Inflammatory macrophage (primary cell): ENCODE measurements at places on chromosomes 16 and 17.
A peak's percentile ranks its signal among the peaks of the same experiment; 100 is the strongest.

DNA sequence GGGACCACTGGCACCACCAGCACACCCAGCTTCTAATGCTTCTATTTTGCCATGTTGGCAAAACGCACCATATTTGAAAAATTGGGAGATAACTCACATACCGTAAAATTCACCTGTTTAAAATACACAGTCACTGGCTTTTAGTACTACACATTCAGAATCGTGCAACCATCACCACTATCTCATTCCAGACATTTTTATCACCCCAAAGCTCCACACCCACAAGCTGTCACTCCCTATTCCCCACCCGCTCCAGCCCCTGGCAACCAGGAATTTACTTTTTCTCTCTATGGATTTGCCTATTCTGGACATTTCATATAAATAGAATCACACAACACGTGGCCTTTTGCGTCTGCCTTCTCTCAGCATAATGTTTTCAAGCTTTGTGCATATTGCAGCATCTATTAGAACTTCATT lies 25.0 kb downstream of the PPL start:
- DNase-seq: no peak

DNA sequence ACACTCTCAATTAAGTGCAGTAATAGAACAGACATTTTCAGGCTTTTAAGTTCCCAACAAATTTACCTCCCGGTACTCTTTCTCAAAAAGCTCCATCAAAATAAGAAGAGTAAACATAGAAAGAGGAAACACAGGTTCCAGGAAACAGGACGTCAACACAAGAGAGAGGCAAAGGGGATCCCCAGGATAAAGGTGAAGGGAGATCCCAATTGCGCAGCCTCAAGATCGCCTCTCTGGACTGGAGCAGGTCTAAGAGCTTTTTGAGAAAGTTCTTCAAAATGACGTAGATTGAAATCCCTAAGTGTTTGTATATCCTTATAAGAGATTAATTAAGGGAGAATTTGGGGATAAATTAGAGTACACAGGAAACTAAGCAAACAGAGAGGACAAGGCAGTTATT lies 3.9 kb upstream of the FXR2 start:
- DNase-seq: no peak

DNA sequence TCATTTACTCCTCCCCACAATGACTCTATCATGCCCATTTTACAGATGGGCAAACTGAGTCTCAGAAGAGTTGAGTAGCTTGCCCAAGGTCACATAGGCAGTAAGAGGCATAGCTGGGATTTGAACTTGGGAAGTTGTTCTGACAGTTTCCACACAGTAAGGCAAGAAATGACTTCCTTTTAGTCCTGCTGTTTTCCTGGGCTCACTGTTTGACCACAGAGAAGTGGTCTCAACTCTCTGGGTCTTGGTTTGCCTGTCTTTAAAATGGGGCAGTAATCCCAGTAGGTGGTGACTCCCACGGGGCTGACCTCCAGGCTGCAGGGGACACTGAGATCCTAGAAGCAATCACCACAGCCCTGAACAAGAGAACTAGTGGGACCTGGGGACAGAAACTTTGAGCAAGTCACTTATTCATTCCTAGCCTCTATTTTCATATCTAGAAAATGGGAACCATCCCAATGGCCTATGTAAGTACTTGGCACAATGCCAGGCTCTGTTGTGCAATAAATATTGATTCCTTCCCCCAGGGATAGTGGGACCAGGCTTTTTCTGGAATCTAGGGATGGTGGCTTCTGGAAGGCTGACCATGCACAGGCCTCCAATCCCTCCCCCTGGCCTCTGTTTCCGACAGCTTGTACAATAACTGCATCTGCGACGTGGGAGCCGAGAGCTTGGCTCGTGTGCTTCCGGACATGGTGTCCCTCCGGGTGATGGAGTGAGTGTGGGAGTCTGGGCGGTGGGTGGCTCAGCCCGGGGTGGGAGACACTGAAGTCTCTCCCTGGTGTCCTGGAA lies 20.5 kb downstream of the DEXI start:
- DNase-seq: peak; percentile 45

- DNase-seq: no peak
Measured at GRCh38 chr16:78390508-78391324, 291.3 kb downstream of the WWOX start.

DNA sequence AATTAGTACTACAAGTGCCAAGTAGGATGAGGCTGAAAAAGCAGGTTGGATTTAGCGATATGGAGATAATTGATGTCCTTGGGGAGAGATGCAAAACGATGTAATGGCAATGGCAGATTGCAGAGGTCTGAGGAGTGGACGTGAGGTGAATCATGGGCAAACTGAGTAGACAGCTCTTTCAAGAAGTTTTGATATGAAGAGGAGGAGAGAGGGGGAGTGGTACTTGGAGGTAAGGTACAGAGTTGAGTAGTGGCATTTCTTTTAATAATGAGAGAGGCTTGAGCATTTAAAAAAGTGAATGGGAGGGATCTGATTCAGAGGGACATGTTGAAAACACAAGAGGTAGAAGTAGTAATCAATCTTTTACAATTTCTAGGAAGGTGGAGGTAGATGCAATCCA lies 17.7 kb upstream of the VPS4A start:
- DNase-seq: no peak

DNA sequence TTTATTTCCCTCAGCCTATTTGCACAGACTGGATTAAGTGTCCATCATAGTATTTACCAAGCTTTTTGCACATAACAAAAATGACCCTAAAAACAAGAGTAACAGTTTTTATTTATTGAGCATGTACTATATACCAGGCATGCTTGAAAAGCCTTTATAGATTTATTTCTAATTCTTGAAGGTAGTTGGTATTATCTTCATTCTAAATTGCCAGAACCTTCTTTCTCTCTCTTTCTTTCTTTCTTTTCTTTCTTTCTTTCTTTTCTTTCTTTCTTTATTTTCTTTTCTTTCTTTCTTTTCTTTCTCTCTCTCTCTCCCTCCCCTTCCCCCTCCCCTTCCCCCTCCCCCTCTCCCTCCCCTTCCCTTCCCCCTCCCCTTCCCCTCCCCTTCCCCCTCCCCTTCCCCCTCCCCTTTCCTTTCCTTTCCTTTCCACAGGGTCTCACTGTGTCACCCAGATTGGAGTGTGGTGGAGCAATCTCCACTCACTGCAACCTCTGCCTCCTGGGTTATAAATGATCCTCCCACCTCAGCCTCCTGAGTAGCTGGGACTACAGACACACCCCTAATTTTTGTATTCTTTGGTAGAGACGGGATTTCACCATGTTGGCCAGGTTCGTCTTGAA lies 310.9 kb upstream of the RBFOX1 start:
- DNase-seq: no peak

DNA sequence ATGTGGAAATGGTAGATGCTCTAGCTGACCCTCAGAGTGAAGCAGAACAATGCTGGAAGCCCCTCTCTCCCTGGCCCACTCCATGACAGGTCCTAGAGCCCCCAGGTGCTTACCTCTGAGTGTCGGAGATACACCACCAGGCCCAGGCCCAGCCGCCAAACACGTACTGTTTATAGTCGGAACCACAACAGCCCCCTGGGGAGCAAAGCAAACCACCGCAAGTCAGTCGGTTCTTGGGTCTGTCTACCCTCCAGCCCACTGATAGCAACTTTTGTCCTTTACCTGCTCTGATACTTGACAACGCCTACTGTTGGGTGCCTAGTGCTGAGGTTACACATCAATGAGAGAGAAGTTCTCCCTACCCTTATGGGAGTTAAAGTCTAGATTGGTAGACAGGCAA lies 8.7 kb downstream of the FLOT2 start:
- no peak for DNase-seq

DNA sequence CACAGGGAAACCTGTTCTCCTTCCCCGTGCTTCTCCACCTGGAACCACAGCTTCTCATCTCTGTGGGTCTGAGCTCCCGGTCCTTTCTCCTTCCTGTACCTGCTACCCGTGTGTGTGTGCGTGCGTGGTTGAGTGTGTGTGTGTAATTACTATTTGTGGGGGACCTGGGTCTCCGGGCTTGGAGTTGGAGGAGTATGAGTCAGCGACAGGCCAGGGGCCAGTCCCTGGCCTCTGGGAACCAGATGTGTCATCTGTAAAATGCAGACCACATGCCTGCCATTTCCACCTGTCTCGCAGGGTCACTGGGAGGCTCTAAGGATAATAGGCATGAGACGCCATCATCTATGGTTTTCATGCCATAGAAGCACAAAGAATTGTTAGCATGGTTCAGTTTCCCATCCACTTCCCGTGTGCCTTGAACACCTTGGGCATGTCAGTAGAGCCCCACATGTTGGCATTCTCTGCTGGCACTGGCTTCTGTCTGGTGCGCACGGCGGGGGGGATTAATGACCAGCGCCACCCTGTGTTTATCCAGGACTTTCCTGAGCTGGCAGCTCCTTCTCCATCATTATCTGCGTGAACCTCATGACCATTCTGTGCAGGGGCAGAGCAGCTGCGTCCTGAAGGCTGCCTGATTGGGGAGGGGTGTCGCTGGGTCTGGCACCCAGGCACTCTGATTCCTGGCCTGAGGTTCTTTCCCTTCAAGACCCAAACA lies 1.5 kb downstream of the ZNF205 start:
- DNase-seq: no peak

DNA sequence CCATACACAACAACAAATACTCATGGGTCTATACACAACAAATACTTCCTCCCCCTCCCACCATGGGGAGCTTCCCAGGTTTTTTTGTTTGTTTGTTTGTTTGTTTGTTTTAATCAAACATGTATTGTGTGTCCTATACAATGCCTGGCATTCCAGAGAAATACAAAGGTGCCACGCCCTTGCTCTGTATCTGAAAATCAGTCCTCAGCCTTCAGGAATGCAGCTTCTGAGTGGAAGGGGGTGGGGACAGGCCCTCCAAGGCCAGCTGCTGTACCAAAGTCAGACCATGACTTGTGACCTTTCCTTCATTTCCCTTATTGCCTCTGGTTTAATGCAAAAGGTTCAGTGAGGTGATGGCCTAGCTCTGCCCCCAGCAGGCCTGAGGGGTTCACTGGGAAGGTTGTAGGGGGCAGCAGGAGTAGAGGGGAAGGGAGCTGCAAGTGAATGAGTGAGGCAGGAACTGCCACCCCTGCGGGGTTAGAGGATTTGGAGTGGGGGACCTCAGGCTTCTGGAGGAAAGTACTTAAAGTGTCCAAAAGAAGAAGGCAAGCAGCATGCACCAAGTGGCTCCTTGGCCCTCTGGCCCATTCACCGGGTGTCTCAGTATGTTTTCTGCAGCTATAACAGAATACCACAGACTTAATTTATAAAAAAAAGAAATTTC lies 105.2 kb downstream of the CLEC16A start:
- no peak for DNase-seq

GRCh38 chr17:71941920-71942319 lies 178.9 kb upstream of the SOX9 start:
- DNase-seq: no peak

DNA sequence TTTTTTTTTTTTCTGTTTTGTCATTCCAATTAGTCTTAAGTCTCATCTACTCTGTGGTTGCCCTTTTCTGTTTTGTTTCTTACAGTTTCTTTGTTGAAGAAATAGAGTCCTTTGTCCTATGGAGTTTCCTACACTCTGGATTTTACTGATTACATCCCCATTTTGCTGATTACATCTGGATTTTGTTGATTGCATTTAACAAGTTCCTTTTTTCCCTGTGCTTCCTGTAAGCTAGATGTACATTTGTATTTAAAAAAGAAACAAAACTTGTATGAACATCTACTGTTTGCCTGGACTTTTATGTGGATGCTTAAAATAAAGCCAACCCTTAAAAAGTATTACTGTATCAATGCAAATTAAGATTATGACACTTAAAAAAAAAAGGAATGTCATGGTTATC lies 147.6 kb downstream of the CHD9 start:
- no peak for DNase-seq

- DNase-seq: no peak
Measured at GRCh38 chr16:75007443-75007842, 8.6 kb downstream of the ZNRF1 start.

DNA sequence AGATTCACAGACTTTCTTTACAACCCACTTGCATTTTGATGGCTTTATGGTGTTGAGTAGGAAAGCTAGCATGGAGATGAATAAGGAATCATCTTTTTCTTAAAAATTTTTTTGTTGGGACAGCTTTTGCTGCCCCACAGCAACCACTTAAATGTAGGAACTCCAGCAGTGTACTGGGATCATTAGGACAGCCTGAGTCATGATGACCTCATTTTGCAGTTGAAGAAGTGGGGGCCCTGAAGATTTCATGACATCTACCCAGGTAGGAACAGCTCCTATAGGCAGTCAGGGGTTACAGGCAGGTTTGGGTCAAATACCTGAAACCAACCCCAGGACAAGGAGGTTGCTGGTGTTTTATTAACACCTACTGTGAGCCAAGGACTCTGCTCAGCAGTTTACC lies 2.1 kb downstream of the METTL22 start:
- peak; percentile 53 for DNase-seq

DNA sequence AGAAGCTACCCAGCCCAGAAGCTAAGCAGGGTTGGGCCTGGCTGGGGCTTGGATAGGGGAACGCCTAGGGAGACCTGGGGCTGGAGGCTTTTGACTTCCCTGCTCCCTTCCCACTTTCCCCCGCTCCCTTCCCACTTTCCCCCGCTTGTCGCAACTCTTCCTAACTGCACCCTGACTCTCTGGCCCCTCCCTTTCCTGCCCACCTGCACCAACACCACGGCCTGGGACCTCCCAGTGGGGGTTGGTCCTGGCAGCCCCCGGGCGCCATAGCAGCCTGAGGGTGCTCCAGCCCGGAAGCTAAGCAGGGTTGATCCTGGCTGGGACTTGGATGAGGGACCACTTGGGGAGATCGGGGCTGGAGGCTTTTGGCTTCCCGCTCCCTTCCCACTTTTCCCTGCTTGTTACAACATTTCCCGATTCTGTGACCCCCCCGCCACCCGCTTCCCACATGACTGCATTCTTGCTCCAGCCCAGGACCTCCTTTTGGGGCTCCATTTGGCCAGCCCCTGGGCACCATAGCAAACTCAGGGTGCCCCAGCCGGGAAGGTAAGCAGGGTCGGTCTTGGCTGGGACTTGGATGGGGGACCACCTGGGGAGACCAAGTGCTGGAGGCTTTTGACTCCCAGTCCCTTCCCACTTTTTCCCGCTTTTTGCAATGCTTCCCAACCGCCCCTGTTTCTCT lies 2287.0 kb downstream of the TP53TG3F start:
- DNase-seq: no peak

DNA sequence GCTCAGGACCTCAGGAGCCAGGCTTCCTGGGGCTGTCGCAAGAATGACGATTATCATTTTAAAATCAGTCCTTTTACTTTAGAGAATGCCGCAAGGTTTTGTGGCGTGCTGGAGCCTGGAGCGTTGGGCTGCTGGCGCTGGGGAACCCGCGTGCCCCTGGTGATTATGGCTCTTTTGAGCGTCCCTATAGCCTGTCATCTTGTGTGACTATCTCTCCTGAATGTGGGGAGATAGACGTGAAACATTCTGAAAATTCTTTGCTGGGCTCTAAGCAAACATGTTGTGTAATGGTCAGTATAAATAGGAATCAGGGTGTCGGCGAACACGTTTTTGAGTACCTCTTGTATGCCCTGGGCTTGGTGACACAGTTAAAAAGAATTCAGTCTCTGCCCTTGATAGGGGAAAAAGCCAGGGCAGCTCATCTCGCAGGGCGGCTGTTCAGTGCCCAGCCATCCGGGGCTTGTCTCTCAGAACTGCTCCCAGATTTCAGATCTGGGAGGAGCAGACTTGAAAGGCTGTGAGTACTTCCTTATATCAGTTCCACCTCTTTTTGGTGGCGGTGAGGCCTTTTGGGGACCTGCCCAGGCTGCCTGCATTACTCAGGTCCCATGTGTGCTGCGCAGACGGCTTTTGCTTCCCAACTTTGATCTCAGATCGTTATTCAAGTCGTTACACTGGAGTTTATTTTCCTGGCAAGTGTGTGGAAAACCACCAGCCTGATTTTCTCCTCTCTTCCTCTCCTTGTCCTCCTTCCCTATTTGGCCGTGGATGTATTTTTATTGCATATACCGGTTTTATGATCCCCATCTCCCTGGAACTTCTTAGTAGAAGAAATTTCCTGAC lies 973 bp downstream of the SLC7A6 start:
- peak; percentile 53 for DNase-seq

GRCh38 chr17:50603340-50603739 lies 31.3 kb upstream of the ABCC3 start:
- DNase-seq: no peak
